ENCODE measurements at places on chromosomes 3 and 15. TPM values are rescaled to one million over a fixed set of nuclear protein-coding genes. Genes with fewer than 3 reads are reported as not detected.

The LOXL1 gene
- total RNA-seq = 10.8 TPM

The FAM131A gene
- 14.8 TPM for total RNA-seq

- no peaks in the 10 kb centered on the region for H3K36me3 ChIP-seq
- no peak for DNase-seq
- no peak overlapping the region for H3K27ac ChIP-seq
- no peak overlapping the region for H3K4me3 ChIP-seq
- H3K4me1 ChIP-seq = peaks cover 18% of the 10 kb centered on the region
- no peaks in the 10 kb centered on the region for H3K27me3 ChIP-seq
Observed at GRCh38 chr3:117603097-117603496, 893.5 kb downstream of the TUSC7 start.

- H3K27ac ChIP-seq = peak overlapping the region; percentile 63
- H3K4me1 ChIP-seq = peaks cover 14% of the 10 kb centered on the region
- DNase-seq = peak; percentile 72
- H3K36me3 ChIP-seq = no peaks in the 10 kb centered on the region
Observed at GRCh38 chr3:132783152-132783551, 60.9 kb upstream of the NPHP3 start.

- H3K27me3 ChIP-seq = no peaks in the 10 kb centered on the region
- H3K4me1 ChIP-seq = no peaks in the 10 kb centered on the region
- H3K27ac ChIP-seq = no peak overlapping the region
Observed at GRCh38 chr15:41061667-41062066, 54.4 kb downstream of the INO80 start.

DNA sequence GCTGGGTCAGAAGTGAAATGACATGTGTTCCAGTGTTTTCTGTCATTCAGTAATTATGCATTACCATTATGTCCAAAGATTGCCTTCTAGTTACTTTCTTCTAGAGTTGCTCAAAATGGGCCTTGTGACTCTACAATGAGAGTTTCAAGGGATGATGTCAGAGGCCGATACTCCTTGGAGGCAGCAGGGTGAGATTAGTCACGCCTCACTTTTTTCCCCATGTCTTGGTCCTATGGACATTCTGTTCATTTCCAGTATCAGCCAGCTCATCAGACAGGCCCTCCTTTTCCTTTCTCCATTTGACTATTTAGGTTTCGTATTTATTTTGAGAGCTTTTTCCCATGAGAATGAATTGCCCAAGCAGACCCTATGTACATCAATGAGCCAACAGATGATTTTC, 17.5 kb downstream of the VGLL3 start:
- H3K27ac ChIP-seq = no peak overlapping the region
- no peak for DNase-seq
- no peak overlapping the region for H3K4me3 ChIP-seq
- H3K4me1 ChIP-seq = no peaks in the 10 kb centered on the region
- no peaks in the 10 kb centered on the region for H3K36me3 ChIP-seq
- no peaks in the 10 kb centered on the region for H3K27me3 ChIP-seq

DNA sequence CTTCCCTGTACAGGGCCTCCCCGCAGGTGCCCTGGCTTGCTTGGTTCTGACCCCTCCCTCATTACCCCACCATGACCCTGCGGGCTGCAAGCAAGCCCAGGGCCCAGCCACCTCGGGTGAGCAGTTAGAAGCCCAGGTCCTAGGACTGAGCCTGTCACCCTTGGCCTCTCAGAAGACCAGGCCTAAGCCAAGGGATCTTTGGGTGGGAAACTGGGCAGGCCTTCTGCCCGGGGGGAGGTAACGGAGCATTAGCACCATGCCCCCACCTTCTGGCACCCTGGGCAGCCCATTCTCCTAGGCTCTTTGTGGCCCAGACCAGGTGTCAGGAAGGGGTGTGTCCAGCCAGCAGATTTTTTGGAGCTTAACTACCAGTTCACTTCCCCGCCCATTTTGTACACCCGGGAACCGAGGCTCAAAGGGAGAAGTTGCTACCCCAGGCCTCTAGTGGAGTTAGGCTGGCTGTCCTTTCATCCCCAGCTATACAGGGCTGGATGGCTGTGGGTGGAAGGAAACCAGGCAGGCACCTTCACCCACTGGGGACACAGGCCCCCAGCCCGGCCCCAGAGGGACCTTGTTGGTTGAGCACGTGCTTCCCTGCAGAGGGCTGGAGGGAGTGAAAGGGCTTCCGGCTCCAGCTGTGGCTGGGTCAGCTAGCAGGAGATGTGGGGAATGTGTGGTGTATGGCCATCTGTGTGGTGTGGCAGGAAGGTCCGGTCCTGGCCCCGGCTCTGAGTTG, 1.4 kb downstream of the CSK start:
- peaks cover 19% of the 10 kb centered on the region for H3K27me3 ChIP-seq
- H3K4me1 ChIP-seq = peaks cover 17% of the 10 kb centered on the region
- H3K27ac ChIP-seq = no peak overlapping the region
- DNase-seq = no peak
- H3K4me3 ChIP-seq = peak overlapping the region; percentile 79

- no peaks in the 10 kb centered on the region for H3K27me3 ChIP-seq
- DNase-seq = peak; percentile 81
- peak overlapping the region; percentile 90 for H3K4me3 ChIP-seq
- peak overlapping the region; percentile 64 for H3K27ac ChIP-seq
Observed at GRCh38 chr3:129278966-129279906, 566 bp downstream of the HMCES start.

The FRMD5 gene
- total RNA-seq = 10.1 TPM
